NCI-H2171 (cell line): ENCODE measurements at places on chromosomes 7 and 10.

DNA sequence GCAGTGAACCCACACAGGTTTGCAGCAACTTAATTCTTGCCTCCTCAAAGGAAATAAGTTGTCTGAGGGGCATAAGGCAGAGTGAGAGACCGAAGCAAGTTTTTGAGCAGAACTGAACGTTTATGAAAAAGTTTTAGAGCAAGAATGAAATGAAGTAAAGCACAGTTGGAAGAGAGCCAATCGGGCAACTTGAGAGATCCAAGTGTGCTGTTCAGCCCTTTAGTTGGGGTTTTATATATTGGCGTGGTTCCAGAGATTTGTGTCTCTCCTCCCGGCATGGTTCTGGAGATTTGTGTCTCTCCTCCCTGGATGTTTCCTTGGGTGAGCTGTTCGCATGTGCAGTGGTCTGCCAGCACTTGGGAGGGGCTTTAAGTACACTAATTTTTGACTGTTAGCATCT lies 141.4 kb upstream of the DGKB start:
- no peak for DNase-seq

GRCh38 chr10:7340179-7340874 lies 70.5 kb downstream of the SFMBT2 start:
- no peak for DNase-seq

- no peak for DNase-seq
Measured at GRCh38 chr10:48625826-48626134, 20.9 kb upstream of the ARHGAP22 start.

DNA sequence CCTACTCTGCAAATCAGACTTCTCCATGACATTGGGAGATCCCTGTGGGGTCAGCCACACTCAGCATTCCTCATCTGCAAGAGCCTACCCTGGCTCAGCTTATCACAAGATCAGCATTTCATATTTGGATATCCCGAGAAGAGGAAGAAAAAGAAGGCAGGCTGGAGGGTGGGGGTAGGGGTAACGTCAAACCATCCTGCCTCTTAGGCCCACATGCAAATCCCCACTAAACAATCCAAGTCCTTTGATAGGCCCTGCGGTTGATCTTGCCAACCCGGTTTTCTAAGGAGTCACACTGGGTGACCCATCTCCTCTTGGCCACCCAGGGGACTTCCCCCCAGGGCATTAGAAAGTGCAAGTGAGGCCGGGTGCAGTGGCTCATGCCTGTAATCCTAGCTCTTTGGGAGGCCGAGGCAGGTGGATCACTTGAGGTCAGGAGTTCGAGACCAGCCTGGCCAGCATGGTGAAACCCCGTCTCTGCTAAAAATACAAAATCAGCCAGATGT lies 128.0 kb upstream of the CALN1 start:
- DNase-seq = no peak

GRCh38 chr10:12984165-12984747 lies 17.3 kb downstream of the CCDC3 start:
- no peak for DNase-seq
